ENCODE measurements at places on chromosomes 3 and 15.

DNA sequence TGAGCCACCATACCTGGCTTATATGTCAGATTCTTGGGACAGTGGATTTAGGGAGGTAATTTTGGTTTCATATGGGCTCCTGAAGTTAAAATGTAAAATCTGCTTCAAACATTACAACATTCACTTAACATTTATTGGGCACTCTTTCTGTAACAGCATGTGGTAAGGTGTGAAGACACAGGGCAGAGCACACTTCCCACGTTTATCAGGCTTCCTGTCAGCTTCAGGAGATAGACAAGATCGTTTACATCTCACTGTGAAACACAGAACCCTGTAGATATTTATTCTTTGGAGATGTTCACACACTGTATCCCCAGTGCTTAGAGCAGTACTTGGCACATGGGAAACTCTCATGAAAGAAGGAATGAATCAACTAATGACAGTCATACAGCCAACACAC, 426.0 kb upstream of the RARB start:
- DNase-seq: no peak

- DNase-seq: no peak
Observed at GRCh38 chr15:44918136-44918535, 38.4 kb upstream of the TERB2 start.

DNA sequence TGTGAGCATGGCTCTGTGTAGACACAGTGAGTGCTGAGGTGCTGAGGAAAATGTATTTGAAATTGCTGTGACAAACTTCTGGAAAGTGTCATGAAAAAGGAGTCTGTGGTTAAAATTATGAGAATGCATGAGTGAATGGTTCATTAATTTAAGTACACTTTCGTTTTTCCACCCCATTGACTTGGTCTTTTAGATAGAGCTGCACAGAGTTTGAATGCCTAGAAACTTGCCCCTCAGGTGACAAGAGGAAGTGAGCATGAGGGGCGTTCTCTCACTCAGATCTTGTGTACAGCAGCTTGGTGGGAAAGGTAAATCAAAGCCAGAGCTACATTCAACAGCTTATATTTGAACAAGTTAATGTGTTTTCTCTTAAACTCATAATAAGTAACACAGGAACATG, 296.8 kb downstream of the WDR72 start:
- no peak for DNase-seq

DNA sequence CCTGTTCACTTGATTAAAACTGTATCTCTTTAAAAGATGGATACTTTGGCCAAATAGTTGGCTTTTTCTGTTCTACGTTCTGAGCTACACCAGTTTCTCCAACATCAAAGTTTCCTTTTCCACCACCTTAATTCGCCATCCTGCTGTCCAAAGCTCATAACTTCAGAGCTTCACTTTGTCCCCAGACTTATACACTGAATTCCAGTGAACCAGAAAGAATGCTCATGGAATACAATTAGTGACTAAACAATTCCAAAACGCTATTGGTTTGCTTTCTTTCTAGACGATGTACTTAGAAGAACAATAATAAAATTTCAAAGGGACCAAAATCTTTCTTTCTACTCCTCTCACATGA, 23.2 kb downstream of the GPR15 start:
- DNase-seq: no peak

DNA sequence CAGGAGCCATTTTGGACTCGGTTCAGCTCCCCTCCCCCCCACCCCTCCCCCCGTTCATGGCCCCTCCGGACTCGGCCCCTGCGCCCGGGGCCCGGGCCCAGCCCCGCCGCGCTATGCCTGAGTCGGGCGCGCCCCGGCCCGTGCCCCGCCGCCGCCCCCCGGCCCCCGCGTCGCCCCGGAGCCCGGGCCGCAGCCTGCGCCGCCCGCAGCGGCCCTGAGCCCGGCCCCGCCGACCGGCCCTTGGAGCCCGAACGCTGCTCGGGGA, 155 bp downstream of the ACVR2B start:
- DNase-seq: no peak

- DNase-seq: no peak
Observed at GRCh38 chr3:15660055-15660935, 58.8 kb downstream of the BTD start.

GRCh38 chr15:70152070-70152480, 54.4 kb upstream of the TLE3 start:
- DNase-seq: no peak

DNA sequence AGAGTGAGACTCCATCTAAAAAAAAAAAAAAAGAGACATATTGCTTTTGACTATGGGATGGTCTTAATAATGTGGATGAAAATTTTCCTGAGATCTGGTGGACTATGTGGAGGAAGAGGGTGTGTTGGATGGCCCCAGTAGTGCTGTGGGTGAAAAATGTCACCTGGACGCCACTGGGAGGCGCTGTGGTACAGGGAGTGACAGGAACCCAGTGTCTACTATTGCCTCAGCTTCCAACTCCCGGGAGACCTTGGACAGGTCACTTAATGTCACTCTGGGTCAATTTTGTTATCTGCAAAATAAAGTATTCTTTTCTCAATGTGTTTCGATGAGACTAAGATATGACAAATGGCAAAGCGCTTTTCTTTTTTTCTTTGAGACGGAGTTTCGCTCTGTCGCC, 27.7 kb upstream of the DCP1A start:
- no peak for DNase-seq

DNA sequence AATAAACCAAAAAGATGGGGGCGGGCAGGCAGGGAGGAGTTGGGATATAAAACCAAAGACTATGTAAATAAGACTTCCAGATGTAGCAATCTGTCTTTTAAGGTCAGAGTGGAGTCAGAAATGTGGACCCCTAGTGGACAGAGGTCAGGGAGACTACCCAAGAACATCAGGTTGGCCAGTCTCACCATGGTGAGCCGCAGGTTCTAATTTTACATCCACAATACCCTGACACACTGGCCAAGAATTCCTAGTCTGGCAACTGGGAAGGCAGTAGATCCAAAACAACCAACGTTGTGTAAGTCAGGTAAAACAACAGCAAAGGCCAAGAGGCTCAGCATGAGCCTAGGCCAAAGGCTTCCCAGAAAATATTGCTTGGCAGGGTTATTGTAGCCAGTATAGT, 203.4 kb downstream of the FOXP1 start:
- DNase-seq: no peak

Data from activated gamma-delta T cell (primary cell).